CD4-positive, alpha-beta T cell treated with Interleukin-21 for 1 hour (primary cell): ENCODE measurements at places on chromosomes 16 and 17.
A peak's percentile ranks its signal among the peaks of the same experiment; 100 is the strongest.

GRCh38 chr16:76681296-76681695 is 404.1 kb downstream of the CNTNAP4 start:
- no peak for DNase-seq

GRCh38 chr17:81234940-81235821 is 3.7 kb downstream of the TEPSIN start:
- DNase-seq = no peak

GRCh38 chr16:12455287-12455798 is 348.3 kb downstream of the CPPED1 start:
- peak; percentile 21 for DNase-seq

DNA sequence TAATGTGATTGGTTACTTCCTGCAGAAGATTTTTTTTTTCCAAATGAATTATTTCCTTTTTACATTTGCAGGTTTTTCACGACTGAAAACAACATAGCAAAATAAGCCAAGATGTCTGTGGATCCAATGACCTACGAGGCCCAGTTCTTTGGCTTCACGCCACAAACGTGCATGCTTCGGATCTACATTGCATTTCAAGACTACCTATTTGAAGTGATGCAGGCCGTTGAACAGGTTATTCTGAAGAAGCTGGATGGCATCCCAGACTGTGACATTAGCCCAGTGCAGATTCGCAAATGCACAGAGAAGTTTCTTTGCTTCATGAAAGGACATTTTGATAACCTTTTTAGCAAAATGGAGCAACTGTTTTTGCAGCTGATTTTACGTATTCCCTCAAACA is 2.4 kb downstream of the MIS12 start:
- DNase-seq = no peak

DNA sequence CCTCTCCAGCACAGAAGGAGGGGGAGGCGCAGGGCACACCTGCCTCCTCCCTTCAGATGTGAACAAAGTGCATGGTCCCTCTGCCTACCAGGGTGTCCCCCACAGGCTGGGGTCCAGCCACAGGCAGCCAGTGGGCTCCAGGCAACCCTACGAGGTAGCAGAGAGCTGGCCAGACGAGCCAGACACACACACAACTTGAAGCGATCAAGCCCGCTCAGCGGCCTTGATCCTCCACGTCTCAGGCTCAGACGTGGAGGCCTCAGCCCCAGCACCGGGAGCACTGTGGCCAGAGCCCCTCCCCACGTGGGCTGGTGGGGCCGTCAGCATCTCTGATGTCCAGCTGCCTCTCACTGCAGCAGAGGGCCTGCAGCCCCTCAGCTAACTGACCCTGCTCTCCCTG is 8.5 kb downstream of the MCRIP1 start:
- DNase-seq = no peak

- no peak for DNase-seq
Observed at GRCh38 chr16:968620-969019, 2.2 kb downstream of the LMF1 start.

- no peak for DNase-seq
Observed at GRCh38 chr17:60573236-60574051, 26.5 kb upstream of the PPM1D start.

DNA sequence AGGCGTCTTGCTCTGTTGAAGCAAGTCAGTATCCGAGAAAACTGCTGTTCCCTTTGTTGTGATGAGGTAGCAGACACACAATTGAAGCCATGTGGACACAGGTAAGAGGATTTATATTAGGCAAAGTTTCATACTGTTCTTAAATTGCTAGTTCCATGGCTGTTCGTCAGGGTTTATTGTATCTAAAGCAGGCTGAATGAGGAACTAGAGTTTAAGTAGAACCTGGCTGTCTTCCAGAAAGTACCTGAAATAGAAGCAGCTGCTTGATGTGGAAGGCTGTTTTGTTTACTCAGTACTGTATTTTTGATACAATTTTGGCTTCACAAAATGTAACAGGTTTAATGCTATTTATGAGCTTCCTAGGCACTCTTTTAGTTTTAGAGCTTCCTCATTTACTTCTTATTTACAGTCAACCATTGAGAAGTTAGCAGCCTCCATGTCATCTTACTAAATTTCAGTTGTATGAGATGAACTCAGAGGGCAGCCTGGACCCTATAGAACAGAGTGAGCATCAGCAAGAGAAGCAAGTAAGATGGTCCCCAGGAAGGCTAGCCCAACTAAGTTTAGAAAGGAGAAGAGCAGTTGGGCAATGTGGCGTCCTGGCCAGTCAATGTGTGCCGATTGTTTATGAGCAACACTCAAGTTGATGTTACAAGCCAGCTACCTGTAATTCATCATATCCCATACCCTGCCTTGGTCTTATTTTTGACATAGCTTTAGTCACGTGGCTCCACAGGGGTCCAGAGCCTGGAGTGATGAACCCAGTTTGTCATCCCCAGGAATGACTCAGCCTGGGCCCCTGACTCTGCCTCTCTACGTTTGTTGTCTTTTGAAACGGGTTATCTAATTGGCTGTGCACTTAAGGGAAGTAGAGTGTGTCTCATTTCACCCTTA is 9.7 kb upstream of the ARL2BP start:
- DNase-seq = no peak

DNA sequence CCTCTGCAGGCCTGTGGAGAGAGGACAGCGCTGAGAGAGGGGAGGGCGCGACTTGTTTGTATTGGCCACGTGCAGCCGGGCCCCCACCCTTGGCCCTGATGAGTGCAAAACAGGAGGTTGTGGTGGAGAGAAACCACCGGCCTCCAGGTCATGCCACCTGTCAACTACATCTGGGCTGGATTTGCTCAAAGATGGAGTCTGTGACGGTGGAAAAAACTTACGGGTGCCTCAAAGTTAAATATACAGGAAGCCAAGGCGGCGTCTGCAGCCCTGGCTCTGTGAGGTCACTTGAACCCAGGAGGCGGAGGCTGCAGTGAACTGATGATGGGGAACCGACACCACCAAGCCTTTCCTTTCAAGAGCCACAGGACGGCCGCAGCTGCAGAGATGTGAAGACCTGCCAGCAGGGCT is 15.7 kb downstream of the C16orf74 start:
- peak; percentile 55 for DNase-seq

GRCh38 chr16:50102051-50102746 is 36.4 kb downstream of the HEATR3 start:
- DNase-seq = no peak

DNA sequence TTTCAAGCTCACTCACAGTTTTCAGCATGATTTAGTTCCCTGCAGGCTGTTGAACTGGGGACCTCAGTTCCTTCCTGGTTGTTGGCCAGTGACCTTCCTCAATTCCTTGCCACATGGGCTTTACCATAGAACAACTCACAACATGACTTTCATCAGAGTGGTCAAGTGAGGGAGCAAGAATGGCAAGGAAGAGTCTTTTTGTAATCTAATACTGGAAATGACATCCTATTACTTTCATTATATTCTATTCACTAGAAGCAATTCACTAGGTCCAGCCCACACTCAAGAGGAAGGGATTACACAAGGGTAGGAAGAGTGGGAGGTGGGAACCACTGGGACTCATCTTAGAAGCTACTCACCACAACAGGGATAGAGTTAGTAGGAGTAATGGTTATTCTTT is 57.6 kb downstream of the SYT17 start:
- no peak for DNase-seq

DNA sequence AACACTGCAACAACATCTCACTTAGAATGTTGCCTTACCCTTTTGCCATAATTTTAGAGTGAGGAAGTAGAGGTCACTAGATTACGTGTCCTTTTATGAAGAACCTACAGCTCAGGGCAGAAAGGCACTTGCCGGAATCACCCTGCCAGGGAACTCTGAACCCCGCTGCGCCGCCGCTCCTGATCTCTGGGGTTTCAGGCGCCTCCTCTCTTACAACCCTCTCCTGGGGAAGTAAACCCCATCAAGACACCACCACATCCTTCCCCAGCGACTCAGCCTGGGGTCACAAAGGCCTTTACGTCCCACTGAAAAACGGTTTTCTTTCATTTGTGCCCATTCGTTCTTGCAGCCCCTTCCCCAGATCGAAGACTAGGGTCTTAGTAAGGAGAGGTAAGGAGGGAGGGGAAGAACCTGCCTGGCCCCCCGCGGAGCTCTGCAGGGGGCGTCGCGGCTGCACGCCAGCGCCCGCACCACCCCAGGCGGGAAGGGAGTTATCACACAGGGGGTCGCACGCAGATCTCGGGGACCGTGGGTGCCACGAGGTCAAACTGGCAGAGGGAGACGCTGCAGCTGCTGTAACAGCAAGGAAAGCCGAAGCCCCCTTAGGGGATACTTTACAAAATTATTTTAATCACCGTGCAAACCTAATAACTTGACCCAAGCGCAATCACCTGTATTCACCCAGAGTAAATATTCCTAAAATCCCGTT is 1.0 kb upstream of the HLF start:
- DNase-seq = peak; percentile 24

GRCh38 chr17:60641810-60642220 is 35.8 kb upstream of the BCAS3 start:
- DNase-seq = peak; percentile 65

DNA sequence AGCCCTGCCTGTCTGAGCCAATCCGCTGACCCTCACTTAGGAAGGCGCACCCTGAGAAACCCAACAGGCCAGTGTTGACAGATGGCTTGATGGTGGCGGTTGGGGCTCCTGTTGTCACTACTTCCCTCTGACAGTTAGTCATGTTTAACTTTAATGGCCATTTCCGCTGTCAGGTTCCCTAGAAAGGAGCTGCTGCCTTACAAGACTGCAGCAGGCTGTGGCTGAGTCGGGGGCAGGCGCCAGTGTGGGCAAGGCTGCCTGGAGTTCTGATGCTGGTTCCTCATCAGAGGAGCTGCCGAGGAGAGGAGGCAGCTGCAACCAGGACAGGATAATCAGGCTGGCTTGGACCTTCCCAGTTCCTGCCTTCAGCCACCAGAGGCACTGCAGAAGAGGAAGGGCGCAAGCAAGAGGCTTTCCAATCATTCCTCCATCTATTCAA is 223.2 kb upstream of the DYNLRB2 start:
- DNase-seq = no peak

DNA sequence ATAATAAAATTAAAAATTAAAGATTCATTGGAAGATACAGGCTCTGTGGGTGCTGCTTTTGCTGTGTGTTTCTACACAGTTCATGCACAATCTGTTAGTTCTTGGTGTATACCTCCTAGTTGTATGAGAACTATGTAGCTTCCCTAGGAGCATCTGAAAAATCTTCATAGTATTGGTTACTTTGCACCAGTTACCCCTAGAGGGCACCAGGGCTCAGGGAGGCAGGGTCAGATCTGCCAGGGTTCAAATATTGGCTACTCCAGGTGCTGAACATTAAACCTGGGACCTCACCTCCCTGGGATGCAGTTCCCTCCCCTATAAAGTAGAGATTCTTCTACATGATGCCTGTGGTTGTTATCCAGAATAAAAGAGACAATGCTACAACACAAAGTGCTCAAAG is 583.0 kb upstream of the CDH11 start:
- no peak for DNase-seq

DNA sequence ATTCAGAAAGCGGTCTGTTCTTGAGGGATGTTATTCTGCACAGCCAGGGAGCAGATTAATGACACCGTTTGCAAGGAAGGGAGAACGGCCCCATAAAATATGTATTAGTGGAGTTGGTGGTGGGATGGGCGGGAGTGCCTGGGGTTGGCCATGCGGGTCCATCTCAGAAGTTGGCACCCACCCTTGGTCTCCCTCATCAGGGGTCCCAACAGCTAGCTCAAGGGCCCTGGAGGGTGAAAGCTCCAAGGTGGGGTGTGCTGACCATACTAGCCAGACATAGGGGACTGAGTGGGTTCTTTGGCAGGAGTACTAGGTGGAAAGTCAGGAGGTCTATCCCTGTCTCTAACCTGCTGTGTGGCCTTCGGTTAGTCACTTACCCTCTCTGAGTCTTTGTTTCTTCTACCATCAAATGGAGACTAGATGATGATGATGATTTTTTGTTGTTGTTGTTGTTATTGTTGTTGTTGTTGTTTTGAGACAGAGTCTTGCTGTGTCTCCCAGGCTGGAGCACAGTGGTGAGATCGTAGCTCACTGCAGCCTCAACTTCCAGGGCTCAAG is 83.2 kb upstream of the BRD7 start:
- DNase-seq = no peak

DNA sequence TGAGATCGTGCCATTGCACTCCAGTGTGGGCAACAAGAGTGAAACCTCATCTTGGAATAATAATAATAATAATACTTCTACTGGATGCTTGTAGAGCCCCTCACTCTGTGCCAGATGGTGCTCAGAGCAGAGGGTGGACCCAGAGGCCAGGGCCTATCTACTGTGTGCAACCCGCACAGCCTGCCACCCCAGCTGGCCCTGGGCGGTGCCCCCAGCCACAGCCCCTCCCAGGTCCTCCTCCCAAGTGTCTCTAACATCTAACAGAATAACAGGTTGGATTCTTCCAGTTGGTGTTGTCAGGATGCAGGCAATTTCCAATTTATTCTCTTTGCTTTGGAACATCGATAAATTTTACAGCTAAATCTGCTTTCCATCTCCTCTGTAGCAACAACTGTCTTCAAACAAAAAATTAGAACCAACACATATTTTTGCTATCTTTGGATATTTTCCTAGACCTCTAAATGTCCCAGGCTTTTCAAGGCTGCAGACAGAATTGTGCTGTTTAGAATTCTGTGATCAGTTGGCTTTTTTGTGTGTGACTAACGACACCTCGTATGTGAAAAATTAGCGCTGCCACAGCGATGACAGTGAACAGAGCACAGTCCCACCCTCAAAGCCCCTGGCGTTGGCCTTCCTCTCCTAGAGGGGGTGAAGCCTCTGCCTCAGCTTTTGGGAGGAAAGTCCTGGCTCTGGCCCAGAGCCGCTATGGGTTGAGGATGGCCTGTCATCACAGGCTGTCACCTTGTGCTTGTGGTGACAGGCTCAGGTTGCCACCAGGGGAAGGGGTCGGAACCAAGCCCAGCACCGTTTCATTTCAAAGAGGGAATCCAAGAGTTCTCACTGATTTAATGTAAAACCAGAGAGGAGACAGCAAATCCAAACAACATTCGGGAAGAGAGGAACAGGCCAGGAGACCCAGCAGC is 7.6 kb upstream of the EVPL start:
- DNase-seq = no peak

DNA sequence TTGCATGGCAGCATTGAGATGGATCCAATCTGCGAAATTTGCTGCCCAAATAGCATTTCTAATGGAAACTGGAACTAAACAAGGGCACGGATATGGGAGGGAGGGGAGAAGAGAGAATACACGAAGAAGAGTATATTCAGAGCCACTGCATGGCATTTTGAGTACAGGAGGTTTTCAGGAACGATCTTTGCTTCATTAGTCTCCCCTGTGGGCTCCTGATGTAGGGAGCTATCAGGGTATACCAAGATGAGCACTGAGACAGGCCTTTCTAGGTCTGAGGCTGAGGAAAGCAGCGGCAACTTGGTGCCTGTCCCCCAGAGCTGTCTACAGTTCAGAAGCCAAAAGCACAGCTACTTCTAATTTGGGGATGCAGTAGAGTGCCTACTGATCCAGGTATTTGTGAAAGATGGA is 257.7 kb upstream of the PMFBP1 start:
- no peak for DNase-seq

- DNase-seq = no peak
Observed at GRCh38 chr16:4982056-4982867, 24.1 kb downstream of the SEC14L5 start.

- no peak for DNase-seq
Observed at GRCh38 chr16:57621521-57622271, 6.7 kb upstream of the ADGRG1 start.
